Astrocyte (in vitro differentiated cells and primary cell): ENCODE measurements at places on chromosomes 7 and 10.

- DNase-seq, result peak; percentile 27
Measured at GRCh38 chr7:33262476-33262875, 133.1 kb downstream of the BBS9 start.

DNA sequence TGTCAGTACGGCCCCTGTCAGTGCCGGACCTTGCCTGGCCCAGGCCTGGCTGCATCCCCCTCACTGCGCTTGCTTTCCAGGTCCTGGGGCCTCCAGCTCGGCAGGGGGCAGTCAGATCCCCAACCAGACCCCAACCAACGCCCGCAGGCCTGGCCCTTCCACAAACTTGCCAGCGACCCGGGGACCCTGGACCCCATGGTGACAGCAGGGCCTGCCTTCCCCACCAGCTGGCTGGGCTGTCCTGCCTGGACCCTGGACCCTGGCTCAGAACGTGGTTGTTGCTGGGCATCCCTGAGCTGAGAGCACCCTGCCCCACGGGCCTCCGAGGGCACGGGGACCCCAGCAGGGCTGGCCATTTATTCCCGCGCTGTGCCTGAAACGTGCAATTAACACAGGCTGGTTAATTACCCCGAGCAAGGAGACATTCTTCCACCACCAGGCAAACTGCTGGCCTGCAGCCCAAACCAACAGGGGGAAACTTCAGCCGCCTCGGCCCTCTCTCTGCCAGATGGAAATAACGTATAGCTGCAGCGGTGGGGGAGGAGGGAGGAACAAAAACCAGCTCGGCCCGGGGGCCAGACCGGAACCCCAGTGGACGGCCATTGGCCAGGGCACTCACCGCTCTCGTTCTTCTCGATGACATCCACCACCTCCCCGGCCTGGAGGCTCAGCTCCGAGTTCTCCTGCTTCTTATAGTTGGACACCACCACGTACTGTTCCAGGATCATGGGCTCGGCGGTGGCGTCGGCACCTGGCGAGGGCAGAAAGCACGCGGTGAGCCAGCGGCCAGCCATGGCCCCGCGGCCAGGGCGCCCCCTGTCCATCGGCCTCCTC lies 167.1 kb downstream of the NEURL1 start:
- DNase-seq, result no peak

DNA sequence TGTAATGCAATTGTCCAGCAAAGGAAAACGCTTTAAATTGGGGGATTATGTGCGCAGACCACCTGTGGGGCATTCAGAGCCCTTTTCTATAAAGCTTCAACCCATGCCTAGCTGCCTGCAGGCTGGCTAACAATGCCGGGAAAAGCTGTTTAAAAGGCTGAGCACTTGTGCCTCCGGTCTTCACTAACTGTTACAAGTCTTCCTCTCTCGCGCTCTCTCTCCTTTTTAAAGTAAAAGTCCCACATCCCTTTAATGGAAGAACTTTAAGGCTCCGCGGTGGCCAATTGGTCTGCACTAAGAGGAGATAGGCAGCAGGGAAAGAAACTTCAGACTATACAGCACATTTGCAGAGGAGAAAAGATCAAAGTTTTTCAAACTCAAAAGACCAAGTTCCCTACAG lies 4.6 kb downstream of the FZD8 start:
- DNase-seq, result no peak

GRCh38 chr7:143878884-143879283 lies 23.1 kb downstream of the TCAF1 start:
- no peak for DNase-seq

DNA sequence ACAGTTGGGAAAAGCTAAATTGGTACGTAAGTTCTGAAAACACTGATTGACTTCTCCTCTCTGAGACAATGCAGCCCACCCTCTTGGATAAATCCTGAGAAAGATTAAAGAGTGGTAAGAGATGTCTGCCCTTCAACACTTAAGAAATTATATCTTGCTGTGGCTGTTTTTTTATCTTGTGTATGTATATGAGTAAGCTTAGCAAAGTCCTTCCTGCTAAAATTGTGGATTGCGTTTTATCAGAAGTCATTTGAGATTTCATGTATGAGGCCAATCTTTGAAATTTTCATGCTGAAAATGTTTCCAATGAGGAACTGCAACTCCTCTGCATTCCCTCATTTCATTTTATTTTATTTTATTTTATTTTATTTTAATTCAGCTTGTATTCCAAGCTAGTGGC lies 106.2 kb upstream of the INHBA start:
- no peak for DNase-seq

GRCh38 chr7:145534301-145534700 lies 582.3 kb upstream of the CNTNAP2 start:
- DNase-seq, result no peak

- no peak for DNase-seq
Measured at GRCh38 chr10:33917069-33917780, 582.8 kb upstream of the NRP1 start.

GRCh38 chr10:110134917-110135316 lies 72.5 kb upstream of the MXI1 start:
- DNase-seq, result no peak

- DNase-seq, result peak; percentile 18
Measured at GRCh38 chr7:111199643-111200042, 108.7 kb downstream of the LRRN3 start.

- DNase-seq, result peak; percentile 49
Measured at GRCh38 chr7:156640949-156641485, 443 bp downstream of the RNF32 start.
